NCI-H1694 treated with DMSO at 0.1 percent for 48 hours (cell line): ENCODE measurements at places on chromosomes 6 and 20.

DNA sequence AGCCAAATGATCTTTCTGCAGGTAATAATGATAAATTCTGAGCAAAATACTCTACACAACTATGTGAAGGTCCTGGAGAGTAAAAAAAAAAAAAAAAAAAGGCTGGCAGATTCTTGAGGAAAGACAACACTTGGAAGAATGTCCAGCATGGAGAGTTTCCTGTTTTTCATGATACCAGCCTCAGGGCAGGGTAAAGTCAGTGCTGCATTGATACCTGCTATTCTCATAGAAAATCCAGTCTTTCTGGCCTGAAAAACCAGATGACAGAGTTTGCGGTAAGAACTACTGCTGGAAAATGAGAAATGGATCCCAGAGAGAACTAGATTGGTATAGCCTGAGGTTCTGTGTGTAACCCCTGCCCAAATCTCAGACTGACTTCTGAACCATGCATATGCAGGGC, 89.1 kb downstream of the AFG1L start:
- DNase-seq: no peak

- DNase-seq: no peak
Measured at GRCh38 chr20:60283281-60283680, 325.1 kb downstream of the CDH26 start.

- DNase-seq: no peak
Measured at GRCh38 chr6:33313105-33313708, 671 bp downstream of the TAPBP start.

- DNase-seq: peak; percentile 95
Measured at GRCh38 chr6:7150381-7151064, 42.8 kb downstream of the RREB1 start.

DNA sequence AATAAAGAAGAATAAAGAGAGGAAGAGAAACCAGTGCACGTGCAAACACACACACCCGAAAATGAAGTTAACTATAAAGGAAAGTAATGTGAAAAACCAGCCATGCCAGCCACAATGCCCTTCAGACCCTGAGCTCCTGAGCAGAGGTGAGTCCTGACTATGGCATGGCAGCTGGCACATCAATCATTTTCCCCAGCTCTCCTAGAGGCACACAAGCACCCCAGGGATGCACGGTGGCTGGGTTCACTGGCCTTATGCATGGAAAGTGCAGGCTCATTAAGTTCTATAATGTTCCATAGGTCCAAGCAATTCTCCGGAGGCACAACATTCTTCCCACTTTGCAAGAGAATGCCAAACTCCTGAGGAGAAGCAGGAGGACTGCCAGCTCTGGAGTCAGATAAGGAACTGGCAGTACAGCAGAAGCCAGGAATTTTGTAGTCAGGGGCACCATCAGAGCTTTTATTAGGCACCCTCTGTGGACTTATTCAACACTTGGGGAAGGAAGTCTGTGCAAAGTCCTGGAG, 175.0 kb upstream of the PRDM1 start:
- DNase-seq: no peak

GRCh38 chr6:19976411-19977129, 139.4 kb downstream of the ID4 start:
- peak; percentile 82 for DNase-seq
